ENCODE measurements at places on chromosomes 16 and 17. TPM values are rescaled to one million over a fixed set of nuclear protein-coding genes. Genes with fewer than 3 reads are reported as not detected.

DNA sequence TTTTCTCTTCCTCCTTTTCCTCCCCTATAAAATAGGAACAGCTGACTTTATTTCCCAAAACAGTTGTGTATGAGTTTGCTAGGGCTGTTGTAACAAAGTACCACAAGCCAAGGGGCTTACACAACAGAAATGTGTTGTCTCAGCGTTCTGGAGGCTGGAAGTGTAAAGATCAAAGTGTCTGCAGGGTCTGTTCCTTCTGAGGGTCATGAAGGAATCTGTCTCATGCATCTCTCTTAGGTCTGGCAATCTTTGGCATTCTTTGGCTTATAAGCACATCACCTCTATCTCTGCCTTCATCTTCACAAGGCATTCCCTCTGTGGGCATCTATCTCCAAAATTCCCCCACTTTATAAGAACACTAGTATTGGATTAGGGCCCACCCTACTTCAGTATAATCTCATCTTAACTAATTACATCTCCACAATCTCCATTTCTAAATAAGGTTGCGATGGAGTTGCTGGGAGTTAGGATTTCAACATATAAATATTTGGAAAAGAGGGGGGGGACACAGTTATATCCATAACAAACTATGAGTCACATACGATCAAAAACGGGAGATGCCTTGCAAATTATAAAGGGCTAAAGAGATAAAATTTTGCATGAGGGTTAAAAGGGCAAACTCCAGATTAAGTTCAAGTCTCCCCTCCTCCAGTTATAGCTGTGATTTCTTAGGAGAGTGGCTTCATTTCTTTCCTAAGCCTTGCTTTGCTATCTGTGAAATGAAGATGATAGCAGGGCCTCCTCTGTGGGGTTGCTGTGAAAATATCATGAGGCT, 109.7 kb downstream of the VAT1L start:
- DNase-seq, result no peak

DEXI gene
- total RNA-seq, result 37.7 TPM

- DNase-seq, result no peak
Observed at GRCh38 chr17:62975206-62975605, 9.2 kb downstream of the TANC2 start.

DNA sequence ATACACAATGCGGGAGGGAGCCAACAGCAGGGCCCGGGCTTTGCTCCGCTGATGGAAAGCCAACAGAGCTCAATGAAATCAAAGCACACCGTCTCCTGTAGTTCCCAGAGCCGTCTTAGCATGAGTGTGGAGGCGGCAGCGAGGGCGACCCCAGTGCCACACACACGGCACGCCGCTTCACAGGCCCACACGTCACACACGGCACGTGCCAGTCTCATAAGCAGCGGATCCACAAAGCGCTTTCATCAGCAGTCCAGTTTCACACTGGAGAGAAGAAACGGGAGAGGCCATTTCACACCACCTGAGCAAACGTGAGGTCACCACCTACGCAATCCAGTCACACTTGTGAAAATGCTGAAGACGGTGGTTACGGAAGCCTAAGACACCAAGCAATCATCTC, 34.8 kb downstream of the CYB5D2 start:
- no peak for DNase-seq

DNA sequence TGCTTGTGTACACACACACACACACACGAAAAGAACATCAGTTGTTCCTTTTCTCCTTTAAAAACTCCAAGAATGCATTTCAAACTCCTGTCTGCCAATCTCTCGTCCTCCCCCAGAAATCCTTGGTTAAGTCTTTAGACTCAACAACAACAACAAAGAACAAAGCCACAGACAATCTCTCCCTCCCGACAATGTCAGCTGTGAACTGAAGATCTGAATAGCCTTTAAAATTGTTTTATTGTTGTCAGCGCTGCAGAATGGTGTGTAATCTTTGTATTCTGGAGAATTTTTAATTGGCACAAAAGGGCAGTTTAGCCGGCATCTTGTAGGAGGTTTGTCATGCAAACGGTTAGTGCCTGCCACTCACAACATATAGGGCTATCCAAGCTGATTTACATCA, 219.5 kb downstream of the MSI2 start:
- DNase-seq, result no peak

GRCh38 chr17:72613396-72613795, 479.1 kb downstream of the SLC39A11 start:
- DNase-seq, result no peak

SLC12A3 gene
- not detected for total RNA-seq

KRT20 gene
- 0.21 TPM for total RNA-seq

DNA sequence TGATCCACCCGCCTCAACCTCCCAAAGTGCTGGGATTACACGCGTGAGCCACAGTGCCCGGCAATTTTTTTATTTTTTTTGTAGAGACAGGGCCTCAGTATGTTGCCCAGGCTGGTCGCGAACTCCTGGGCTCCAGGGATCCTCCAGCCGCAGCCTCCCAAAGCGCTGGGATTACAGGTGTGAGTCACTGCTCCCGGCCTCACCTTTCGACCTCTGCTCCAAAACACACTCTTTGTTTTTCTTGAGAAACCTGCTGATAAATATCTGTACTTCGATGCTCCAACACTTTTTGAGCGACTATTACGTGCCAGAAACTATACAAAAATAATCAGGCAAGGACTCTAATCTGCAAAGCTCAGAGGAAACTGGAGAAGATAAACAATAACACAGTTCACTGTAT, 1.0 kb downstream of the MED1 start:
- no peak for DNase-seq

GRCh38 chr17:47695429-47696376, 1.7 kb downstream of the TBKBP1 start:
- DNase-seq, result peak; percentile 51

CHD3 gene
- 38.9 TPM for total RNA-seq

CCL2 gene
- total RNA-seq, result 2.5 TPM

- DNase-seq, result no peak
Observed at GRCh38 chr17:83194761-83195329, 115.4 kb downstream of the METRNL start.

ZNF652 gene
- 44.2 TPM for total RNA-seq

NPIPB9 gene
- total RNA-seq, result 2.5 TPM

DNA sequence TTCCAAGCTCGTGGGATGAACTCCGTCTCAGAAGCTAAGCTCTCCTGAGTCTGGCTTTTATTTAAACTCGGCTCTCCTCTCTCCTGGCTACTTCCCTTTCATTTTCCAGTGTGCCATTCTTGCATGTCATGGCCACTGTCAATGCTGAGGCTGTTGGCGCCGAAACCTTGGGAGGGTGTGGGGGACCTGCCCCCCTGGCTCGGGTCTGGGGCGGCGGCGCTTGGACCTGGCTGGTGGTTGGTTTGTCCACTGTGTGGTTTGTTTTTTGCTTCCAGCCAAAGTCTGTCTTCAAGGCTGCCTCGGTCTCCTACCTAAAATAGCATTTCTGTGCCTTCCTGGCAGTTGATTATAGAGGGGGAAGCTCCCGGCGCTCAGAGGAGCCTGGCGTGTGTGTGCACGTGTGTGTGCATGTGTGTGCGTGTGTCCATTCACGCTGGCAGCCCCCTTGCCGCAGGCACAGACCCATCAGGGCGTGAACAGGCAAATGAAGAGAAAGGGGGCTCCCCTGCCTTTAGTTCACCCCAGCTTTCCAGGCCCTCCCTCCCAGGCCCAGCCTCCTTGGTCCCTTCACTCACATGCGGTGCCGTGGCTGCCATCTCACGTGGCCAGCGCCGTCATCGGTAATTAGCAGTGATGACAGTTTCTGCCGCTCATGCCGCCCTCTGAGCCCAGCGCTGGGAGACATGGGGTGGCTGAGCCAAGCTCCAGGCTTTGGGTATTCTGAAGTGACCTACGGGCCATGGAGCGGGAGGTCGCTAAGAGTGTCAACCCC, 179.9 kb downstream of the SEC14L1 start:
- DNase-seq, result peak; percentile 7

Measured in WTC11 (cell line).